ENCODE measurements at places on chromosomes 3 and 15.
A peak's percentile ranks its signal among the peaks of the same experiment; 100 is the strongest.

GRCh38 chr3:46449755-46450552 lies 14.8 kb downstream of the LTF start:
- DNase-seq, result peak; percentile 59

DNA sequence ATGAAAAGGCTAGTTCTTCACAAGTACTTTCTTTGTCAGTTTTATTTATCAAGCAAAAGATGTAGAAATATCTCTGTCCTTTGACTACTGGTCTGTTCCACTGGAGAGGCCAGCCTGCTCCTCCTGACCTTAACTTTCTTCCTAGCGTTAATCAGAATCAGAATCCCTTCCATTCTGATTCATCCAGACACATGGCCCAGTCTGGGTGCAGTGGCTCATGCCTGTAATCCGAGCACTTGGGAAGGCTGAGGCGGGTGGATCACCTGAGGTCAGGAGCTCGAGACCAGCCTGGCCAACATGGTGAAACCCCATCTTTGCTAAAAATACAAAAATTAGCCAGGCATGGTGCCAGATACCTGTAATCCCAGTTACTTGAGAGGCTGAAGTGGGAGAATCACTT lies 32.0 kb upstream of the MANF start:
- no peak for DNase-seq

DNA sequence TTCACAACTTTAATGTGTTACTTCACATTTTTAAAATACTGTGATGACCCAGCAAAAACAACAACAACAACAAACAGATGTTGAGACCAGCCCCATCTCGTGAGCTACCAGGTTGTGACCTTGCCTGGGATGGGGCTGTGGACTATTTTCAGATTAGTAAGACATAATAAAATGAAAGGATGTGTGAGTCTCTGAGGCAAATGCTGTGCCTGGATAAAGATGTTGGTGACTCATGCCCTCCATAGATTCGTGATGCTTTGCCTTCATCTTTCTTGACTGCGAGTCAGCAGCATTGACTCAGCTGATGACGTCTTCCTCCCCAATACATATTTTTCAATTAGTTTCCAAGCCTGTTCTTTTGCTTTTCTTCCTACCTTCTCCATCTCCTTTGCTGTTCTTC lies 453.0 kb upstream of the CFAP20DC start:
- DNase-seq, result no peak

- no peak for DNase-seq
Measured at GRCh38 chr3:12049675-12050074, 45.5 kb downstream of the SYN2 start.

DNA sequence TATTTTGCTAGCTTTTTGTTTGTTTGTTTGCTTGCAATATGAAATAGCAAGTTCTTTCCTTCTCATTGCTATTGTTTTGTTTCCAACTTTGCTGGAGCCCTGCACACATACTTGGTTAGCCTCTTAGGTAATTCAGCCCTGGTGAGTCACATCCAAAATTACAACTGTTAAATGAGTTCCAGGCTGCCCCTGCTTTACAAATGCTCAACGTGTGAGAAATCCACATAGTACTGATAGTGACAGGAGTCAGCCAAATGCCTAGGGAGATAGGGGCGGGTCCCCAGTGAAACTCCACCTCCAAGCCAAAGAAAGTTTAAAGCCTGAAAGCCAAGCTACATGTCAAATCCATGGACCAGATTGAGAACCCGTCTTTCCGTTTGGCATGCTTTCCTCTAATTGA lies 81.3 kb upstream of the RNF7 start:
- DNase-seq, result no peak

DNA sequence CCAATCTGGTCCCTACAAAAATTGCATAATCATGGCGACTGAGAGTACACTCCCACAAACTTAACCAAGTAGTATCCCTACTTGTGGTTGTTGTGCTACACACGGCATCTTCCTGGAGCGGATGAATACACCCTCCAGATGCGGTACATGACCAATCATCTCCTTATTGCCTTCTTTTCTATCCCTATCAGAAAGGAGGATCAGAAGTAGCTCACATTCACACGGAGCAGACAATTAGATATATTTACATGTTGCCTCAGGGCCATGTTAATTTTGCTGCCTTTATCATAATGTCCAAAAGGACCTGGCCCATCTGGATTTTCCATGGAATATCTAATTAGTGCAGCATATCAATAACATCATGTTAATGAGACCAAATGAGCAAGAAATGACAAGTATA lies 96.4 kb upstream of the RNU6-1 start:
- no peak for DNase-seq

- DNase-seq, result no peak
Measured at GRCh38 chr3:18679238-18679637, 254.1 kb upstream of the SATB1 start.

DNA sequence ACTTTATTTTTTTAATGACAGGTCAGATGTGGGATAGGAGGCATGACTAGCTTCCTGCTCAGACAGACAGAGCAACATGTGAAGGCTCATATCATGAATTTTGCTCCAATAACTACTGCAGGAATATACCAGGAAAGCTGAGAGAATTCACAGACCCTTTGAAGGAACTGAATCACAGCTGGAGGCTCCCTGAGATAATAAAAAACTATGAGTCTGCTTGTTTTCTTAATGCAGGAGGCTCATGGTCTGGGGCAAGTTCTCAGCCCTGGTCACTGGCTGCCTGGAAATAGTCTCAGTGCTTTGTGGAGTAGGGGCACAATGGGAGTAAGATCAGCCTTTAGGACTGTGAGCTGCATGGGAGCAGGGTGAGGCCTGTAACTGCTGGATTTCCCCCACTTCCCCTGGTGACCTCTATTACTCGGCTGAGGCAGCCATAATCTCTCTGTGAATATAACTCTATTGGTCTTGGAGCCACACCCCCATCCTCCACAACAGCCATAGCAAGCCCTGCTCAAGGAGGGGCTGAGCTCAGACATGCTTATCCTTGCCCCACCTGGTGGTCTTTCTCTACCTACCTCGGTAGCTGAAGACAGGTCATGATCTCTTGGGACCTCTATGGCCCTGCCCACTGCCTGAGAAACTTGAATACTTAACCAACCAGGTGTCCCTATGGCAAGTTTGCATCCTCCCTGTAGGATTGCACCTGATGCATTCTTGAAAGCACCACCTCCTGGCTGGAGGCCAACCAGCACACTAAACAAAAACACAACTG lies 281.6 kb upstream of the TMCO5A start:
- no peak for DNase-seq

- no peak for DNase-seq
Measured at GRCh38 chr3:57227930-57228751, 612 bp downstream of the APPL1 start.

GRCh38 chr3:41198046-41198445 lies 1.3 kb upstream of the CTNNB1 start:
- no peak for DNase-seq

- peak; percentile 79 for DNase-seq
Measured at GRCh38 chr15:72685925-72686794, at the start of the genes BBS4 and HIGD2B. Gene BBS4, plus strand, starts transcription at chr15:72686207. Its CDS starts 21 bp downstream, at chr15:72686228. Gene HIGD2B, minus strand, starts transcription at chr15:72686182. Its CDS starts 9,808 bp downstream, at chr15:72676374.

GRCh38 chr15:66700412-66700801 lies 1.6 kb upstream of the SMAD6 start:
- no peak for DNase-seq

DNA sequence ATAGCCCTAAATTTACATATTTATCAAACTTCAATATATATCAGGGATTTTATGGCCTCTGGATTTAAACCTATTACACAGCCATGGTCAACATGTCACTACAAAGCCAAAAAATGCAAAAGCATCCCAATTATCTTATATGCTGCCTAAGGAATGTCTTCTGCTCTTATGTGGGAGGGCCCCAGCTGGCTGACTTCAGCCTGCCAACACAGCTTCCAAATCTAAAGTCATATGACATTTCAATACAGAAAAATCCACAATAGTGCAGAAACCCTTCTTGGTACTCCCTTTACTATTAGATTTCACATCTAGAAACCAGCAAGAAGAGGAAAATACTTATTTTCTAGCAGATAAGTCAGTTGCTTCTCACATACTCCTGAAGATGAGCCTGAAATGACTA lies 6.4 kb downstream of the PFN2 start:
- DNase-seq, result no peak

DNA sequence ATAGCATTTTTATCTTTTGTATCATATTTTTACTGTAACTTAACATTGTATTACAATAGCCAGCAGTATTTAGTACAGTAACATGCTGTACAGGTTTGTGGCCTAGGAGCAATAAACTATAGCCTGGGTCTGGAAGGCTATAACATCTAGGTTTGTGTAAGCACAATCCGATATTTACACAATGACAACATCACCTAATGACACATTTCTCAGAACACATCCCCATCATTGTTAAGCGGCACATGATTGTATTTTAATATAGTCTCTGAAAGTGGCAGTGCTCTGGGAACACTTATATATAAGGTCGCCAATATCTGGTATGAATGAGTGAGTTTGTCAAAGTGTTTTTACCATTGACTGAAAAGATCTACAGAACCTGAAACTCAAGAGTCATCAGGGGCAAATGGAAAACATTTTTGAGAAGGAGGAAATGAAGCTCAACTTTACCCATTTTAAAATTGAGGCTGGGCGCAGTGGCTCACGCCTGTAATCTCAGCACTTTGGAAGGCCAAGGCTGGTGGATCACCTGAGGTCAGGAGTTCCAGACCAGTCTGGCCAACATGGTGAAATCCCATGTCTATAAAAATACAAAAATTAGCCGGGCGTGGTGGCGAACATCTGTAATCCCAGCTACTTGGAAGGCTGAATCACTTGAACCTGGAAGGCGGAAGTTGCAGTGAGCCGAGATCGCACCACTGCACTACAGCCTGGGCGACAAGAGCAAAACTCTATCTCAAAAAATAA lies 38.8 kb upstream of the TNFSF10 start:
- no peak for DNase-seq

DNA sequence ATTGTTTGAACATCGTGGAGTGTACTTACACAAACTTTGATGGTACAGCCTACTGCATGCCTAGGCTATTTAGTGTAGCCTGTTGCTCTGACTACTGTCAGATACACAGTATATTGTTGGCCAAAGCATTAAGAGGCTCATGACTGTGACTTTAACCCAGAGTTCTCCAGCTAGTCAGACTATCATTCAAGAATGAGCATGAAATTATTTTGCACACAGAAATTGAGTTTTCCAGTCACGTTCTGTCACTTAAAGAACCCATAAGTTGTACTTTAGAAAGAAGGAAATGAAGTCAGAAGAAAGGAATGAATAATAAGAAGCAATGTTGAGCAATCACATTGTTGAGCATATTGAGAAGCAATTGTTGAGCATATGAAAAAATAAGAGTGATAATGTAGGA lies 37.6 kb upstream of the SLC22A13 start:
- DNase-seq, result no peak

DNA sequence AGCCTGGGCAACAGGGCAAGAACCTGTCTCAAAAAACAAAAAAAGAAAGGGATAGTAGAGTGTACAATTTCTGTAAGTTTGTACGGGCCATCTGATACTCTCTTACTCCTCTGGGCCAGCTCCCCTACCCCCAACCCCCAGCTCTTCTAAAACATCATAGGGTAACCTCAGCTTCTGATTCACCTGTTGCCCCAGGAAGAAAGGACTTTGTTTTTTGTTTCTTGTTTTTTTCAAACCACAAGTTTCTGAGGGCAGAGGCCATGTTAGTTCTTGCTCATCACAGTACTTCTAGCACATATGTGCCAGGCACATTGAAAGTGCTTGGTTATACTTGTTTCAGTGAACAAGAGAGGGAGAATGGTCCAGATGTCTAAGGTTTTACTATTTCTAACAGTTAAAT lies 20.2 kb downstream of the ATOSA start:
- DNase-seq, result no peak

- DNase-seq, result peak; percentile 33
Measured at GRCh38 chr15:73631915-73632669, 1.1 kb downstream of the NPTN start.

DNA sequence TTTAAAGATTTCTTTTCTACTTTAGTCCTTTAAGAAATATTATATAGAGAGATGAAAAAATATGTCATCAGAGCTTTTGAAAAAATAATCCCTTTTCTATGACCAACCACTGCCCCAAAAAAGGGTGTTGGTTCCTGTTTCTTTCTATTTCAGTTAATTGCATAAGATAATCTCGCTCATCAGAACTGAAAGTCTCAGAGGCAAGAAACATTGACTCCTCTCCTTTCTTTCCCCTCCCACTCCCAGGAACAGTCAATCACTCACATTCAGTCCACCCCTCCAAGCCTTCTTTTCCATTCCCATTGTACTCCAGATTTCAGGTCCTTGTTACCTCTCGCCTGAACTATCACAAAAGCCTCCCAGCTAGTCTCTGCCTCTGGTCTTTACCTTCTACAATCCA lies 153.7 kb upstream of the ABI3BP start:
- no peak for DNase-seq

DNA sequence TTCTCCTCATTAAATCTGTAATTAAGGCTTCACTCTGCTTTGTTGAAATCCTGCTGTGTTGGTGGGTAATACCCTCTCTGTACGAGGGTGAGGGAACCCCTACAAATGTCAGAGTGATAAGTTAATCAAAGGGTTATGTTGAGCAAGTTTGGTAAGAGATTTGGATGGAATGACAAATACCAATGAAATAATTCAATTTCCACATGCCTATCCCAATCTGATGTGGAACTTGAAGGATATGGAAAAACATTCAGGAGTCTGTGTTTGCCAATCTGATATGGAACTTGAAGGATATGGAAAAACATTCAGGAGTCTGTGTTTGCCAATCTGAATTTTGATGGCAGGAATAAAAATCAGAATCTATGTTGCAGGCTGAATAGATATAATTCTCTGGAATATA lies 910.2 kb downstream of the TUSC7 start:
- no peak for DNase-seq

GRCh38 chr3:109353057-109353456 lies 15.7 kb upstream of the DPPA4 start:
- no peak for DNase-seq

DNA sequence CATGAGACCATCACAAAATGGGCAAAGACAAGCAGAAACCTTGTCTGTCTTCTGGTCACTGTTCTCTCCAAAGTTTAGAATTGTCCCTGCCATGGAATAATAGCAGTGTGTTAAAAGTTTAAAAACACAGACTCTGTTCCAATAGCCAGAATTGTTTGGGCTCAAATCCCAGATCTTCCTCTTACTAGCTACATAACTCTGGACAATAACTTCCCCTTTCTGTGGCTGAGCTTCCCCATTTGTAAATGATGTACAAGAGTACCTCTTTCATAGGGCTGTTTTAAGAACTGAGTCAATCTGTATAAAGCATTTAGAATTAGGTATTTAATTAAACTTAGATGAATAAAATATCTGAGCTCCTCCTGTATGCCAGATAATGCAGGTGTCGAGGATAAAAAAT lies 623.0 kb downstream of the NTRK3 start:
- no peak for DNase-seq

DNA sequence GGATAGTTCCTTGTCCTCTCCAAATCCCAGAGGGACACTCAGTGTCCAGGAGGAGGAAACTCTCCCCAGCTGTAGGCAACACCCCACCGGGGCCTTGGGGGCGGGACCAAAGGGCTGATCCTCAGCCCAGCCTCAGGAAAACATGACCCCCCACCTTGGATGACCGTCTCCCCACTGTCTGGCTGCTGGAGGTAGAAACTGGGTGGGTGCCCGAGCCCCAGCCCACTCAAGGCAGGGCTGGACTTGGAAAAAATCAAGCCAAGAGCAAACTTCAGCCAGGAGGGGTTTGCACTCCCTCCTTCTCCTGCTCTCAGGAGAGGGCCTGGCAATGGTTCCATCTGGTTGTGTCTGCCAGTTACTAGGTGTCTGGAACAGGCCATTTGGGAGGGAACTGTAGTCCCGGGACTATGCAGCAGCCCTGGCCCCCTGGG lies 3.6 kb upstream of the RASL12 start:
- no peak for DNase-seq
